Muscle of leg (tissue), 16 donors: ENCODE measurements at places on chromosomes 3 and 15. TPM values are rescaled to one million over a fixed set of nuclear protein-coding genes. Genes with fewer than 3 reads are reported as not detected.

- DNase-seq: peak; percentile 49
Measured at GRCh38 chr3:143326983-143327778, 207.6 kb downstream of the CHST2 start.

- DNase-seq: no peak
Measured at GRCh38 chr15:37122703-37123102, 22.4 kb upstream of the MEIS2 start.

GRCh38 chr15:26773067-26773877, 406 bp upstream of the GABRB3 start:
- DNase-seq: peak; percentile 48

GRCh38 chr3:113251817-113252216, 40.5 kb downstream of the BOC start:
- DNase-seq: no peak

The FAM43A gene
- total RNA-seq: 13.8 TPM

The GPR171 gene
- total RNA-seq: 0.04 TPM
